ENCODE measurements at places on chromosomes 3 and 15.

GRCh38 chr3:68448510-68449383, 483.6 kb downstream of the TAFA4 start:
- DNase-seq, result no peak

DNA sequence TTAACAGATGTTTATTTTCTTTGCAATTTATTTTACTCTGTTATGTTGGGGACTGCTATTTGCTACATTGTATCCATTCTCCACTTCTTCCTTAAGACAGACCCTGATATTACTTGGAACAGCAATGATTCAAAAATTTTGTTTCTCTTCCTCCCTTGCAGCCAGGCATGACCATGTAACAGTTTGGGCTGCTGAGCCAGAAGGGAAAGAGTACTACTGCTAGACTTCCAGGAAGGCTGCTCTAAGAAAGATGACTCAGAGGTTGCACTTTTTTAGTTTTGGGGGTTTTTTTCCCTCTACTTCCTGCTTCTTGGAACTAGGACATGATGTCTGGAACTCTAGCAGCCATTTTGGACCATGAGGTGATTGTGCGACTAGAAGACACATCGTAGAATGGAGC, 10.3 kb downstream of the PRR20G start:
- no peak for DNase-seq

- no peak for DNase-seq
Observed at GRCh38 chr3:178514401-178514800, 21.8 kb upstream of the KCNMB2 start.

- DNase-seq, result peak; percentile 100
Observed at GRCh38 chr15:63107895-63108546, 13.6 kb upstream of the LACTB start.

DNA sequence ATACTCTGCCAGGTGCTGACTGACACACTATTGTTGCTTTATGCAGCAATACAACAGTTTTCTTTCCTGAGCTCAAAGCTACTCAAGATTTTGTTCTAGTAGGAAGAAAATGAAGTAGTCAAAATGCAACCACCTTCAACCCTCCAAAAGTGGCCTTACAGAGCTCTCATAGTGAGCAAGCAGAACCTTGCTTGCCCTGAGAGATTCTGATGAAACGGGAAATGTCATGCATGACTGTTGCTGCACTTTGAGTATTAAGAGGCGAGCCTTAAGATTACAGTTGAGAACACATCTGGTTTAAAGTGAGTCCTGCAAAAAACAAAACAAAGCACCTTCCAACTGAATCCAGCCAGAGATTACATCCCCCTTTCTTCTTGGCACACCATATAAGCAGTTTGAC, 29.7 kb downstream of the MINDY4B start:
- DNase-seq, result no peak

DNA sequence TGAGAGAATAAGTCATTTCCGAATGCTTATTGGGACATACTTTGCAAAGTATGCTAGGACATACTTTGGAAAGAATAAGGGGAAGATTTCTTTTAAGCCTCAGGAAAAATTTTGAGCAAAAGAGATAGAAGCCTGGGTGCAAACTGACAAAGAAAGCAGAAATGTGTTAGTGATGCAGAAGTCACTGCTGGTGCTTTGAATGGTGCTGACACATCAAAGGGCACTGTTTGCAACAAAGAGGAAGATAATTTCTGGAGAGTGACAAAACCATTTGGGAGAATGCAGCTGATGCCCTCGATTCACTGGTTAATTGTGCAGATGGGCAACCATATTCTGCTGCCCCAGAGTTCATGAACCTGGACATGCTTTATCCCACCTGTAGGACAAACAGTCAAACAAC, 11.0 kb upstream of the RAP2B start:
- no peak for DNase-seq
